Aortic smooth muscle cell (primary cell): ENCODE measurements at places on chromosomes 1 and 21. TPM values are rescaled to one million over a fixed set of nuclear protein-coding genes. Genes with fewer than 3 reads are reported as not detected.

HSD3B1 gene
- total RNA-seq = not detected in 2 replicates

SPRR4 gene
- total RNA-seq = not detected in 2 replicates

OR2L3 gene
- not detected in 2 replicates for total RNA-seq

RIMS3 gene
- total RNA-seq = under 0.01 and 0.06 TPM in 2 replicates

ZNF496 gene
- 6.3 and 8.8 TPM in 2 replicates for total RNA-seq

KCNJ9 gene
- total RNA-seq = under 0.01 and 0.06 TPM in 2 replicates

AIM2 gene
- total RNA-seq = not detected in 2 replicates

CADM3 gene
- total RNA-seq = 0.13 TPM in 1 of 2 replicates, not detected in the other

SLC1A7 gene
- 0.13 and 0.25 TPM in 2 replicates for total RNA-seq

DIPK1A gene
- total RNA-seq = 4.5 and 5.3 TPM in 2 replicates

FAM89A gene
- total RNA-seq = 4.0 and 5.2 TPM in 2 replicates

CELA2A gene
- not detected in 2 replicates for total RNA-seq

LRRC8B gene
- 0.75 and 2.1 TPM in 2 replicates for total RNA-seq

CCDC27 gene
- total RNA-seq = not detected in 2 replicates

FAM78B gene
- 0.13 and 0.25 TPM in 2 replicates for total RNA-seq

PRXL2B gene
- 10.9 and 11.1 TPM in 2 replicates for total RNA-seq
